A172 (cell line): ENCODE measurements at places on chromosomes 1 and 21.

DNA sequence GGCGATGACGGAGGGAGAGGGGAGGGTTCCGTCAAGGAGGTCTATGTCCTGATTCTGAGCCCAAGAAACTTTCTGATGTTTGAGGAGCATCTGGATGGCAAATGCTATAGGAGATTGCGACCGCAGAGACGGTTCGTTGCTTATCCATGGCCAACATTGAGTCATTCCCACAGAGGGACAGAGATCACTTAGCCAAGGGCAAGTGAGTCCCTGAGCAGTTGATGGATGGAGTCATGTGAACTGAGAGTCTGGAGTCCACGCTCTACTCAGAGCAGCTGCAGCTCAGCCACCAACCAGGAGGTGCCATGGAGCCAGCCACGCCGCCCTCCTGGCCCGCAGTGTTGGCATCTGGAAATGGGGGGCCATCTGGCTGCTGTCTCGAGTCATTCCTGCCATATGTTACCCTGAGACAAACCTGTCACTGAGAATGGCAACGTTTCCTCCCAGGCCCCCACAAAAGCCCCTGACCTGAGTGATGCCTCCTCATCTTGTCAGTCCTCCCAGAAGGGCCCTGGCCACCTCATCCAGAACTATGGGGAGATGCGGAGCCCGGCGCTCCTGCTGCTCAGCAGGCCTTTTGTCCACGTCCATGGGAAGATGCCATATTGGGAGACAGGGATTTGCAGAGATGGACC is 58.6 kb downstream of the ATP5PO start:
- DNase-seq, result no peak

GRCh38 chr1:221241592-221241991 is 362.3 kb downstream of the HLX start:
- DNase-seq, result no peak

GRCh38 chr1:180231506-180231921 is 1.4 kb downstream of the LHX4 start:
- peak; percentile 78 for DNase-seq

DNA sequence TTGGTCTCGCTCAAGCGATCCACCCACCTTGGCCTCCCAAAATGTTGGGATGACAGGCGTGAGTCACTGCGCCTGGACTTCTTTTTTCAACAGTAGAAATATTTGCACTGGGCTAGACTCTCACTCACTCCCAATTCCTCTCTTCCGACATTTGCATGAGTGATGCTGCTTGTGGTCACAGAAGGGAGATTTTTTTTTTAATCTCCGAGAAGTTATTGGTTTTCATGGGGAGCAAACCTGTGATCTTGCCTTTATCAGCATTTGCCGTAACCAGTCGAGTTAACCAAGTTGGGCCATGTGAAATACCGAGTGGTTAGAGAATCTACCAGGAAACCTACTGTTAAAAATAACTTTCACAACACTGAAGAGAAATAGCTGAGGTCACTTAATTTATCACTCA is 21.1 kb downstream of the ERG start:
- peak; percentile 49 for DNase-seq

DNA sequence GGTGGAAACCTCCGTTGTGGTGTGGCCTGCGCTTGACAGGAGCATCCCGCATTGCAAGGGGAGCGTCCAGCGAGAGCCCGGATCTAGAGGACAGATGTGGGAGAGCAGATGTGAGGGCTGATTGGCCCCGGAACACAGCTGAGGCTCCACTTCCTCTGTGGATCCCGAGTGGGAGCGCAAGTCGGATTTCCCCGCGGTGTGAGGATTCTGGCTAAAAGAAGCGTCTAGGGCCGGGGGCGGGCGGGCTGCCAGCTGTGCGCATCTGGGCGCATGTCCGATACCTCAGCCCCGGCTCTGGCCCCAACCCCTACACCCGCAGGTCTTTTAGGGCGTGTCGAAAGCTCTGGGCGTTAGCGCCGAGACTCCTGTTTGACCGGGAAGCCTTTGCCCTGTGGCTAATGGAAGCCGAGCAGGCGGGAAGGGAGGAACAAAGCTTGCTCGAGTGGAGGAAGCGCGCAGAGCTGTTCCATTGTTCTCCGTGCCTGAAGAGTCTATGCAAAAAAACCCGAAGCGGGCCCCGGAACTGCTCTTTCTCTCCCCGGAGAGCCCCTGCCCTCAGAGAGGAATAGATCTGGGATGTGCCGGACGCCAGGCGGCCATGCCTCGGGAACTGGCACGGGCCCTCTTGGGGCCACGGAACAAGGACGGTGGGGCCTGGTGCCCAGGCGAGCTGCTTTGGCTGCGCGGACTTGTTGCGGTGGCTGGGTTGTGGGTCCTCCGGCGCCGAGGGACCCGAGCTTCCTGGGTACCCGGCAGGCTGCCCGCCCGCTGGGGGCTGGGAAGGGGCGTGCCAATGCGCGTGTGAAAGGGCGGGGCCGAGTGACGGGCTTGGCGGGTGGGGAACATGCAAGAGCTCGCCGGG is 111.1 kb downstream of the NAV1 start:
- peak; percentile 56 for DNase-seq

GRCh38 chr1:202688401-202688800 is 21.9 kb downstream of the SYT2 start:
- DNase-seq, result no peak

DNA sequence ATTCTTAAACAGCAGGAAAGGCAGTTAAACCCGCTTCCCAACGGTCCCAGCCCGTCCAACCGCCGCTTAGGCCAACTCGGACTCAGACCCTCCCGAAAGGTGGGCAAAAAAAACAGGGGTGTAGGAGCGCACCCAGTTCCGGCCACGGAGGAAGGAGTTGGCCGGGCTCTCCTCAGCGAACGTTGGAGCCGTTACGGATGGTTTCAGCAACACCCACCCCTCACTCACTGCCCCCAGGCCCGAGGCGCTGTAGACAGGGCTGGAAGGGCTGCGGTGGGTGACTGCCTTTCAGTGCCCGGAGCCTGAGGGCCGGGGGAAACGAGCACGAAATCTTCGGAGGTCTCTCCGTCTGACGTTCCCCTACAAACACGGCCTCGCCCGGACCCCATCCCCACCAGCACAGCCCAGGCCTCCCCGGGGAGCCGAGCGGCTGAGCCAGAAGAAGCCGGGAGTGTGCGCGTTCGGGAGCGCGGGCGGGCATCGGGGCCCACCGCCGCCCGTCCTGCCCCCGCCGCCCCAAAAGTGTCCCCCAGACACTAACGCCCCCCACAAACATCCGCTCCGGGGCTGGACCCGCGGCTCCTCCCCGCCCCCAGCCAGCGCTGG is 1.3 kb downstream of the KDM5B start:
- DNase-seq, result peak; percentile 32

- DNase-seq, result no peak
These were observed 12.0 kb downstream of the FHAD1 start for GRCh38 chr1:15258833-15259621.

GRCh38 chr21:45767071-45768006 is 123.8 kb downstream of the PCBP3 start:
- DNase-seq, result no peak

GRCh38 chr1:229884765-229885164 is 182.3 kb upstream of the GALNT2 start:
- DNase-seq, result no peak

DNA sequence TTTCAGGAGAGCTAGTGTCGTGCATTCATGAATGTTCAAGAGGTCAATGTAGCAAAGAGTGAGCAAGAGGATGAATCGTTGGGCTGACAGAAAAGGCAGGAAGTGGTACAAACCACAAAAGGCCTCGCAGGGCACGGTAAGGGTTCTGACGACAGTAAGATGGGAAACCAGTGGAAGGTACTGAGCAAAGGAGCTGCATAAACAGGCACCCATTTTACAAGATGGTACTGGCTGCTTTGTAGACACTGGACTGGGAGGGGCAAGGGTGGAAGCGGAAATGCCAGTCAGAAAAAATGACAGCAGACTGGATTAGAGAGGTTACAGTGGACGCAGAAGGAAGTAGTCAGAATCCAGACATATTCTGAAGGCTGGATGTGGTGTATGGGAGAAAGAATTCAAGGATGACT is 123.5 kb downstream of the PTPN14 start:
- peak; percentile 100 for DNase-seq

DNA sequence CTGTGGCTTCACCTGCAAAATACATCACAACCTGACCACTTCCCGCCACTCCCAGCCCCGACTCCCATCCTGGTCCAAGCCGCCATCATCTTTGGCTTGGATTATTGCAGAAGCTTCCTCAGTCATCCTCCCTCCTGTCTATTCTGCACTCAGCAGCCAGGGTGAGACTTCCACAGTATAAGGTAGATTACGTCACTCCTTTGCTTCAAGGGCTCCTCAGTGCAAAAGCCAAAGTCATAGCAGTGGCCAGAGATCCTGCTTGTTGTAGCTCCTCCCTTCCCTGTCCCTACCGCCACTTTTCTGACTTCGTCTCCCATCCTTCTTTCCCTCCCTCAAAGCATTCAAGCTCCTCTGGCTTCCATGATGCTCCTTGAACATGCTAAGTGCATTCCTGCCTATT is 152.8 kb downstream of the GRIK3 start:
- no peak for DNase-seq

GRCh38 chr1:165573787-165574186 is 30.0 kb downstream of the LRRC52 start:
- DNase-seq, result no peak

DNA sequence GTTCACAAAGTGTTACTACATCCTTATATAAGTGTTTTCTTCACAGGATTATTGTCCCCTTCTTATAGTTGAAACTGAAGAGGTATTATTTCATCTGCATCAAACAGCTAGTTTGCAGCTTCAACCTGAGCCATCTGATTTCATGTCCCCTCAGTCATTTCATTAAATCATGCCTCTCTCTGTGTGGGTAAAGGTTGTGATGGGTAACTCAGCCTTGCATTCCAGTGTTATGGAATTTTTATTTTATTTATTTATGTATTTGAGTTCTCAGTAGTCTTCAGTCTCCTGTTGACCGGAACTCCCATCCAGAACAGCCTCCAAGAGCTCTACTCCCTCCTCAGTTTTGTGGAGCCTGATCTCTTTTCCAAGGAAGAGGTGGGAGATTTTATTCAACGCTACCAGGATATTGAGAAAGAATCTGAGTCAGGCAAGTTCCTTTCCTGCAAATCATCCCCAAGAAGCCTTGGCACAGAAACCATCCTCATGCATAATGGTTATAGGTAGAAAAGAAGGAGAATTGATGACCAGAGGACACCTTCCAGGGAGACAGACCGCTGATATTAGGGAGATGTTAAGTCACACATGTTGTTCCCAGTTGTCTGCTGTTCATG is 21.8 kb downstream of the CHD1L start:
- DNase-seq, result no peak

- no peak for DNase-seq
These were observed 28.9 kb downstream of the PBX1 start for GRCh38 chr1:164587617-164588501.

GRCh38 chr1:24108334-24109165 is 3.4 kb downstream of the MYOM3 start:
- peak; percentile 77 for DNase-seq

DNA sequence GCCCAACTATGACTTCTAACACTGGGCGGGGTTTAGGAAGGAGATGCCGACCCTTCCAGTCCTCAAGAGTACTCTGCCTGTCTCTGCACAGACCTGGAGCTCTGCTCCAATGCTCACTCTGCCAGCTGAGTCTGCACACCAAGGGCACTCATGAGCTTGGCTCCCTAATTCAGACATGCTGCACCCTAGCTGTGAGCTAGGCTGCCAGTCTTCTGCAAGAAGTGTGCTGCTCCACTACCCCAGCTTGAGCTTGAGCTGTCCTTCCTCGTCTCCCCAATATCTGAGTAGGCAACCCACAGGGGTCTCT is 13.2 kb downstream of the TP53BP2 start:
- DNase-seq, result no peak

DNA sequence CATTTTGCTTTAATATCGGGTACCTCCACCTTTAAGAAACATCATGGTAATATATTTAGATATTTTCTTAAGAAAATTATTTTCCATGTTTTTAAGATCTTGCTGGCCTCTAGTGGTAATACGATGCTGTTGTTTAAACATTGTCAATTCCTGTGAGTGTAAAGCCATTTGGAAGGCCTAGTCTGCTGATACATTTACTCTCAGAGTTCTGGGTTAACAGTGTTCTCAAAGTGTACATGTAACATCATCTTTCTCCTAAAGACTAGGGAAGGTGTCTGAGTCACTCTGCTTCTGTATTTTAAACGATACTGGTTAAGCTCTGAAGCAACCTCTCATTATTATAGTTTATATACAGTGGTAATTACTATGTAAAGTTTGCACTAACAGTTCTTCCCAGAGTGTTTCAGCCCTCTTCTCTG is 189.1 kb downstream of the RASAL2 start:
- peak; percentile 52 for DNase-seq

GRCh38 chr1:160011781-160012180 is 20.0 kb downstream of the PIGM start:
- no peak for DNase-seq

- no peak for DNase-seq
These were observed 9.4 kb upstream of the BARHL2 start for GRCh38 chr1:90726425-90726985.

GRCh38 chr1:37471345-37472231 is 2.8 kb upstream of the ZC3H12A start:
- DNase-seq, result peak; percentile 88

GRCh38 chr1:207363871-207364270 is 42.4 kb downstream of the CD55 start:
- DNase-seq, result no peak

- DNase-seq, result peak; percentile 9
These were observed 794 bp upstream of the FAM76A start for GRCh38 chr1:27724961-27725373.

DNA sequence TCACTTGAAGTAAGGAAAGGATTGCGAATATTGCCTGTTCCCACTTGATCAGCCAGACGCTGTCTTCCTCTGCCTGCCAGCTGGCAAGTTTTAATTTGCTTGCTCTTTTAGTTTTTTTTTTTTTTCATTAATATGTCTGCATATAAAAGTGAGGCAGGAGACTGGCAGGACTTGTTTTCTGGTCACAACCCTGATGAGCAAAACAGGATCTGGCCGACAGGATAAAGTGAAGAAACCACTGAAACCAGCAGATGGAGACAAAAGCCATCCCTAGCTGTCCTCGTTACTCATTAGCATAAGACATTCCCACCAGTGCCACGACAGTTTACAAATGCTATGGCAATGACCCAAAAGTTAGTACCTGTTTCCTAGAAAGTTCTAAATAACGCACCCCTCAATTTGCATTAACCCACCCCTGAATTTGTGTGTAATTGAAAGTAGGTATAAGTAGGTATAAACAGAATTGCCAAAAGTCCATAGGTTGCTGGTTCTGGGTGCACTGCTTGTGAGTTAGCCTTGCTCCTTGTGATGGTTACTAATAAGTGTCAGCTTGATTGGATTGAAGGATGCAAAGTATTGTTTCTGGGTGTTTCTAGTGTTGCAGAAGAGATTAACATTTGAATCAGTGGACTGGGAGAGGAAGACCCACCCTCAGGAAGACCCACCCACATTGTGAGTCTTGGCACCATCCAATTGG is 60.8 kb downstream of the ZNF684 start:
- peak; percentile 38 for DNase-seq
